ENCODE measurements at places on chromosomes 1 and 21.

DNA sequence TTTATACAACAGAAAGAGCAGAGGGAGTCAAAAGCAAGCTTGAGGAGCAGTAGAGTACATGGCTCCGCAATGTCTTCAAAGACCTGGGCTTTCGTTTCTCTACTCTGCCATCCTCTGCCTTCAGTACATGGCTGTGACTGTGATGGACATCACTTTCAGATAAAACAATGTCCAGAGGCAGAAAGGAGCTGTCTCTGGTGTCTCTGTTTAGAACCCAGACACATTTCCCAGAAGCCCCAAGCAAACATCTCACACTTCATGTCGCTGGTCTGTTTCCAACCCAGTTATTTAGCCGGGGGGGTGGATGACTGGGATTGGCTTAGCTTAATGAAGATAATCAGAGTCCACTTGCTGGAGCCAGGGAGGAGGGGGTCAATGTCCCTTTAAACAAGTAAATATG lies 25.6 kb downstream of the SGIP1 start:
- DNase-seq, result no peak

- DNase-seq, result no peak
Measured at GRCh38 chr21:42413500-42413899, 9.8 kb downstream of the UBASH3A start.

DNA sequence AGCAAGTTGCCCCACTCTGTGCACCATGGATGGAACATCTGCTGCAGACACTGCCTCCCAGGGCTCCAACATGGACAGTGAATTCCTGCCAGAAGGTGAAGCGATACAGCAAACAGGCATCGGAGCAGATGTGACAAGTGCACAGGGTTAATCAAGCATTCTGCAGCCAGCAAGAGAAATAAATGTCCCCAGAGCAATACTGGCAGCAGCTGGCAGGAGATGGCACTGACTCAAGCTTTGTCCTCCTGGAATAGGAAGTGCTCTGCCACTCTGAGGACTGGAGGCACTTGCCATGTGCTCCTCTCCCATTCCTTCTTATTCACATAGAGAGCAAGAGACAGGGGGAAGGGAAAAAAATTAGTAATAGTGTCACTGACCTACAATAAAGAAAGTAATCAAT lies 402.7 kb upstream of the DAB1 start:
- no peak for DNase-seq

- no peak for DNase-seq
Measured at GRCh38 chr1:39733161-39733560, 5.5 kb upstream of the PPIE start.

DNA sequence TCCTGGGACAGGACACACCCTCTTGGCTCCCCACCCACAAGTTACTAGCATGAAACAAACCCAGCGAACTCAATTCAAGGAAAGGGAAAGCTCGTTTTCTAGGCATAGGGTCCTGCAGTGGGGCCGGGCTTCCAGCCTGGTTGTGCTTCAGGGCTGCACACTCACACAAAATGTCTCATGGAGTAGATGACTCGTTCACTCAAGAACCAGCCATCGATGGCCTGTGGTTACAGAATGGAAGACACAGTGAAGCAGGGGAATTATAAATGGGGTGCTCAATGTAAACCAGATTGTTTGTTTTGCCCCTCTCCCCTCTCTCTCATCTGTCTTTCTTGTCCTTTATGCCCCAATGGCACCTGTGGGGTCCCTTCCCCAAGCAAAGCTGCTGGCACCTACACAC lies 56.0 kb upstream of the COX20 start:
- no peak for DNase-seq

- no peak for DNase-seq
Measured at GRCh38 chr1:177310326-177310725, 139.6 kb downstream of the BRINP2 start.

DNA sequence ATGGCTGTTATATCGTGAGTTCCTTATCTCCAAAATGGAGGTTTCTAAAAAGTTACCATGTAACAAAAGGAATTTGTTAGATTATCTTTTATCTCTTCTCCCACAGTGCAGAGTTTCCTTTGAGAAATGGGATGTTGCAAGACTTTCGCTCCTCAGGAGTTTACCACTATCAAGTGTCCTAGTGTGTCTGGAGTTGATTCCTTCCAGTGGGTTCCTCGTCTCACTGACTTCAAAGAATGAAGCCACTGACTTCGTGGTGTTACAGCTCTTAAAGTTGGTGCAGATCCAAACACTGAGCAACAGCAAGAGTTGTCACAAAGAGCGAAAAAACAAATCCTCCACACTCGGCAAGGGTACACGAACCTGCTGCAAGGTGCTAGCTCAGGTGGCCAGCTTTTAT lies 37.0 kb downstream of the SPAG17 start:
- no peak for DNase-seq

DNA sequence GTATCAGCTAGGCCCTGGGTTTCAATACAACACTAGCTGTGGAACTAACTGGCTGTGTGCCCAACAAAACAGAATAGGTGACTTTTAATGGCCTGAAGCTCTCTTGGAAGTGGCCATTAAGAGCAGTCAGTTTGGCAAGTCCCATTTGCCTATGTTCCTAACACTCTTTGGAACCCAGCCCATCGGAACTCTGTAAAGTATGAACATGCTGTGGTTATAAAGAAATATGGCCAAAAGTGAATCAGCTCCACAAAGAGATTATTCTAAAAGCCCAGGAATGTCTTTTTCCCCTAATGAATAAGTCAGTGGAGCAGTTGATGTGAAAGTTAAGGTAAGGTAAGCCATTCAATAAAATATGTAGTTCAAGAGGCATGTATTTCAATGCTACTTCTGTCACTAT lies 223.7 kb upstream of the ADAMTS5 start:
- DNase-seq, result peak; percentile 69

DNA sequence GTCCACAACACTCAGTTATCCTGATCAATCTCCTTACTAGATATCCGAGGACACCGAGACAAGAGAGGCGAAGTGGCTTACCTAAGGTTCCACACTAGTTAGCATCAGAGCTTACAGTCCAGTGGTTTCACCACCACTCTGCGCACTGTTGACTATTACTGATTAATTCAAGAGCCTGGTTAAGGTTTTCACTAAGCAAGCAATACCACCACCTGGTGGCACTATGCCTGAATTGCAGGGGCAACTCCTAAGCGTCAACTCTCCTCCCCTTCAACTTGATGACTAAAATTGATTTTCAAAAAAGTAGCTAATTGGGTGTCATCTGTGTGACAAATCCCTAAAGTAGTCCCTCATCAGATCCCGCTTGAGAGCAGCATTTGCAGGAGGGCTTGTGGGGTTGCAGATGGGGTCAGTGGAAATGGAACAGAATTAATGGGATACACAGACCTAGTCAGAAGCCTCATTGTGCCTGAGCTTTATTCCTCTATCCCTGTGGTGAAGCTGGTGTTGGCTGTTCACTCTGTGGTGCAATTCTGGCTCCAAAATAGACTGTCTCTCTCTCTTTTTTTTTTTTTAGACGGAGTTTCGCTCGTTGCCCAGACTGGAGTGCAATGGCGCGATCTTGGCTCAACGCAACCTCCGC lies 9.1 kb downstream of the TTC22 start:
- DNase-seq, result no peak

DNA sequence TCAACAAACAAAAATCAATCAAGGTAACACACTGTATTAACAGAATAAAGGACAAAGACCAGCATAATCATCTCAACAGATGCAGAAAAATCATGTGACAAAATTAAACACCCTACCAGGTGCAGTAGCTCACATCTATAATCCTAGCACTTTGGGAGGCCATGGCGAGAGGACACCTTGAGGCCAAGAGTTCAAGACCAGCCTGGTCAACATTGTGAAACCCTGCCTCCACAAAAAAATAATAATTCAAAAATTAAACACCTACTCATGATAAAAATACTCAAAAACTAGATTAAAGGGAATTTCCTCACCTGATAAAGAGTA lies 35.3 kb downstream of the PIK3R3 start:
- no peak for DNase-seq

GRCh38 chr1:153698923-153699714 lies 20.6 kb downstream of the NPR1 start:
- DNase-seq, result no peak

DNA sequence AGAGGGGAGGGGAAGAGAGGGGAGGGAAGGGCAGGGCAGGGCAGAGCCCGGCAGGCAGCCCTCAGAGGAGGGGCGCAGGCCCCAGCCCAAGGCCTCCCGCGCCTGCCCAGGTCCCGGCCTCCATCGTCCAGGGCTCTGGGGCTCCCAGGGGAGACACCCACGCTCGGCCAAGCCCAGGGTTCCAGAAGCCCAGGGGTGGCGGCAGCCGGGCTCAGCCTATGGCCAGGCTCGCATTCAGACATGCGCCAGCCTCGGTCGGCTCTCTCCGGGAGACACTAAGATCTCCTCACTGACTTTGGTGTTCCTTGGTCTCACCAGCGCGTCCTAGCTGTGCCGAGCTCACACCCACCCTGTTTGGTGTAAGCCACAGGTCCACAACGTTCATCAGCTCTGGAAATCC lies 7.1 kb upstream of the ANKRD65 start:
- no peak for DNase-seq

GRCh38 chr1:26378088-26378878 lies 5.7 kb upstream of the ZNF683 start:
- DNase-seq, result peak; percentile 96

DNA sequence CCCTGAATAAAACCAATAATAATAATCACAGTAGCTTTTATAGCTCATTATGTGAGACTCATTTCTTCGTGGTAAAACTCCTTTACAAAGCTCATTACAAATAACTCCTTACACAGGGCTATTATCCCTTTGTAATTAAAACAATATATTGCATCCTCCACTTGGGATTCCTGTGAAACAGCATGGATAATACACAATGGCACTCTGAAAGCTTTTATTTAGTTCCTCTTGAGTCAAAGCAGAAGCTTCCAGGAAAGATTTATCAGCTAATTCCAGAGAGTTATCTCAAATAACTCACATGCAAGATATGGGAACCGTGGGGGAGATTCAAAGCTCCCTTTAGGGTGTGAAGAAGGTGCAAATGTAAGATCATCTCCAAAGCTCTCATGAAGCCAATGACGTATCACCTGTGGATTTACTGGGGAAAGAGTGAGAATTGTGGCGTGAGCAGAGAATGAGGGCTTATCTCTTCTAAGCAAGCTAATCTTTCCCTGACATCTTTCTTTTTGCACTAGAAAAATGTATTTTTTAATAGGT lies 60.4 kb upstream of the GJA5 start:
- no peak for DNase-seq

GRCh38 chr1:88013485-88013884 lies 670.6 kb upstream of the PKN2 start:
- no peak for DNase-seq

GRCh38 chr1:61171974-61172373 lies 89.6 kb downstream of the NFIA start:
- no peak for DNase-seq

DNA sequence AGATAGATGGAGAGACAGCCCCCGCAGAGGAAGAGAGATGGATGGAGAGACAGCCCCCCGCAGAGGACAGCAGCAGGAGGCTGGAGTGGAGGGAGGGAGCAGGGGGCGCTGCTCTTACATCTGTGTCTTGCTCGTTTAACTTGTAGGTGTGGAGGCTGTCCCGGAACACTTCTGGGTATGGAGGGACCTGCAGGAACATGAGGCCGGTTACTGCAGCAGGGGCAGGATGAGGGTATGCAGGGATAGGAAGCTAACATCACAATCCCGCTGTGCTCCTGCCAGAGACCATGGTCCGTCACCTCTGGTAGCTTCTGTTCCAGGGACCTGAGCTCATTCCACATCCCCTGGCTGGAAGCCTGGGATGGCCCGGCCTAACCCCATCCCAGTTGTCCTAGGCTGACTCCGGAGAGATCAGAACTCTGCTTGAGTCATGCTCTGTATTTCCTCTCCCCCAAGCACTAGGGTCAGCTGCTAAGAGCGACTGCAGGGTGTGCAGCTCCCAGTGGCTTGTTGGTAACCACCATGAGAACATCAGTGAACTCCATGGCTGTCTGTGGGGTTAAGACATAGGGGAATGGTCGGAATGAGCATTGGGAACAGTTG lies 36.7 kb upstream of the GOLT1A start:
- peak; percentile 12 for DNase-seq

DNA sequence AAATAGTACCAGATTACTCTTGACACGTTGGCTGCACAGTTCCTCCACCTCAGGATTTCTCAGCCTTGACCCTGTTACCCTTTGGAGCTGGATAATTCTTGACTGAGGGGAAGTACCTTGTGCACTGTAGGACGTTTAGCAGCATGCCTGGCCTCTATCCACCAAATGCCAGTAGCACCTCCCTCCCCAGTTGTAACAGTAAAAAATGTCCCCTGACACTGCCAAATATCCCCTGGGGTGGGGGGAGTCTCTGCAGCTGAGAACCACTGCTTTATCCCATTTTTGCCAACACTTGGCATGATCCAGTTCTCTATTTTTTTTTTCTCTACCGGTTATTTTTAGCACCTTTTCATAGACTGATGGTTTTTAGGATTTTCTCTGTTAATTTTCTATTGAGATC lies 34.0 kb downstream of the C1orf198 start:
- no peak for DNase-seq

DNA sequence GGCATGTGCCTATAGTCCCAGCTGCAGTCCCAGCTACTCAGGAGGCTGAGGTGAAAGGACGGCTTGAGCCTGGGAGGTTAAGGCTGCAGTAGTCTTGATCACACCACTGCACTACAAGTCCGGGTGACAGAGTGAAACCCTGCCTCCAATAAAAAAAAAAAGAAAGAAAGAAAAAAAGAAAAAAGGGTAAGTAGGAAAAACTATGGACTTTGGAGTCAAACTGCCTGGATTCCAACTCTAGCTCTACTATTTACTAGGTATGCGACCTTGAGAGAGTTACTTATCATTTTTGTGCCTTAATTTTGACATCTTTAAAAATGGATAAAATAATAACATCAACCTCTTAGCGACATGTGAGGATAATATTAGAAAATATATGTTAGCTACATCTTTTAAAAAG lies 150.8 kb downstream of the SLC45A1 start:
- DNase-seq, result no peak

DNA sequence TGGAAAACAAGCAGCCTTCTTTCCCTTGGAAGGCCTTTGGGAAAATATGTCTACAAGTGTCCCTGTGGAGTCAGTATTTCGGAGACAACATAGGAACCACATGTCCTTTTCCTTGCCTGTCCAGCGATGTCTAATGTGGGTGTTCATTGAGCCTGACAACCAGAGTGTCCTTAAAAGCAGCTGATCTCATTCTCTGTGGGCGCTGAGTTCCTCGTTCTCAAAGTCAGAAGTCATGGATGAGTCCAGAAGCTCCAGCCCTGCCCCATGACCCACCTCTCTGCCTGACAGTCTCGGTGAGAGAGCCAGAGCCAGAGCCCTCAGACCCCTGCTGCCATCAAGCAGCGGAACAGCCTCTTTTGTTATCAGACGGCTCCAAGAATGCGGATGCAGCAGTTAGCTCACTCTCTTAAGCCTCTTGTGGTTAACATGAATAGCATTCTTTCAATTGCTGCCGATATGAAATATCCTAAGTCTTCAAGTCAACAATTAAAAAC lies 329.2 kb downstream of the TGFB2 start:
- DNase-seq, result peak; percentile 31
